Activated naive CD8-positive, alpha-beta T cell treated with anti-CD3 and anti-CD28 coated beads for 36 hours (primary cell): ENCODE measurements at places on chromosomes 3 and 15. TPM values are rescaled to one million over a fixed set of nuclear protein-coding genes. Genes with fewer than 3 reads are reported as not detected.

DNA sequence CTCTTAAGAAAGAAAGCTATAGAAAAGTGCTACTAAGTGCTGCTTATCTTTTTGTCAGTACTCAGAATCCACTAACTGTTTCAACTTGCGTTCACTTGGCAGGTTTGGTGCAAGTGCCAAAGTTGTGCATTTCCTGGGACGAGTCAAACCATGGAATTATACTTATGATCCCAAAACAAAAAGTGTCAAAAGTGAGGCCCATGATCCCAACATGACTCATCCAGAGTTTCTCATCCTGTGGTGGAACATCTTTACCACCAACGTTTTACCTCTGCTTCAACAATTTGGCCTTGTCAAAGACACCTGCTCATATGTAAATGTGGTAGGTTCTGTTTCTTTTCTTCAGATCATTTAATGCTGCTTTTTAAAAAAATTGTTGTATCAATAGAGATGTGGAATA is 32.6 kb downstream of the GYG1 start:
- no peak for DNase-seq

DNA sequence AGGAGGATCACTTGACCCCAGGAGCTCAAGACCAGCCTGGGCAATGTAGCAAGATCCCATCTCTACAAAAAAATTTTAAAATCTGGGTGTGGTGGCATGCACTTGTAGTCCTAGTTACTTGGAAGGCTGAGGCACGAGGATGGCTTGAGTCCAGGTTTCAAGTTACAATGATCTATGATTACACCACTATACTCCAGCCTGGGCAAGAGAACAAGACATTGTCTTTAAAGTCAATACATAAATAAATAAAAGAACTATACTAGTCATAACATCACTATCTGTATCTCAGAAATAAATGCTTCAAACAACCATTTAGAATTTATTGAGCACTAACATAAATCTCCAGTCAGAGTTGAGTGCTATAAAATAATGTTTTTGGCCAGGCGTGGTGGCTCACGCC is 8.5 kb upstream of the PHLDB2 start:
- no peak for DNase-seq

DNA sequence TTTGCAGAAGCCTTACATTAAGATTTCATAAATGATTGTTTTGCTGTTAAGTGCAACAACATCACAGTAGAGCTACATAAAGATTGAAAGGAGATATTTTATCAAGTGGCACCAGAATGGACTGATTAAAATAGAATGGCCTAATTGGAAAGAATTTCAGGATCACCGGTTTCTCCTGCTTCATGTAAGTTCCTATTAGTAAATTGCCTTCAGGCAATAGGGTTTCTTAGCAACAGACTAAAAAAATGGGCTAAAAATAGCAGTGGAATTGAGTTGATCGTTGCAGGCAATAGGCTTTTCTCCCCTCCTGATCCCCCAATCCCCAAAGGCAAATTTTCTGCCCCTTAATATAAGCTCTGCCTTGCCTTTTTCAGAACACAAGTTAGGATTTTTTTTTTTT is 917 bp downstream of the LNP1 start:
- no peak for DNase-seq

DNA sequence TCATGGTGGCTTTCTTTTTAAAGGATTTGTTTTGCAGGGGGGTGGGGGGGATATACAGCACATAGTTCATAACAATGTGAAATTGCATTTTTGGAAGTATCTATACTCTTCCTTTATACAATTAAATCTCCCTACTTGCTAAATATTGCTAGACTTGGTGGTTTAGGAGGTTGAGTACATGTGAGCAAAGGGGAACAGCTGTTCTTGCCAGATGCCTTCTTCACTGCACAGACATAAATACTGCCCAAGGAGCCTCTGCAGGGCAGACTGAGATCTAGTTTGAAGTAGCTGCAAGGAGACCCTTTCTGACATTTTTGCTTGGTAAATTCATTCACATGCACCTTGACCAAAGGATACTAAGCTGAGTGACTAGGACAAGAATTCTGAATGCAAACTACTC is 228.6 kb upstream of the IL12A start:
- no peak for DNase-seq

DNA sequence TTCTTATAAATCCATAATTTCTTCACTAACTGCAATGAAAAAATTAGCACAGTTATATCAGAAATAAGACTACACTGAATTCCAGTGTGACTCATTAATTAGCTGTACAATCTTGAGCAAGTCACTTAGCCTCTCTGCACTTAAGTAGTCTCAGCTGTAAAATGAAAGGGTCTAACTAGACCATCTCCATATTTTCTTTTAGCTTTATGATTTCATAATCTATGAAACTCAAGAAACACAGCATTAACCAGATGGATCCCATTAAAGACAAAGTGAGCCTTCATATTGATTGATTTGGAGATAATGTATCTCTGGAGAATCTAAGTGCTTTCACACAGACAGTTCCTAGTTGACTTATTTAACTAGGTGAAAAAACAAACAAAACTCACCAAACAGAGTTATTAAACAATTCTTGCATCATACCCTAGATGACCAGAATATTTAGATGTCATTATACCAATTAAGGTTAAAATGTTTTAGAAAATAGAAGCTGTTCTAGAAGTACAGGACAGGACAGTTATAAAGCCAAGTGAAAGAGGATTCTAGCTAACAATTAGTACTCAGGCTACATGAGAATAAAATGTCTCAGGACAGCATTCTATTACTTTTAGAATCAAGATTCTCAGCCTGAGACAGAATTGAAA is 11.2 kb downstream of the CSNK1G1 start:
- no peak for DNase-seq

DNA sequence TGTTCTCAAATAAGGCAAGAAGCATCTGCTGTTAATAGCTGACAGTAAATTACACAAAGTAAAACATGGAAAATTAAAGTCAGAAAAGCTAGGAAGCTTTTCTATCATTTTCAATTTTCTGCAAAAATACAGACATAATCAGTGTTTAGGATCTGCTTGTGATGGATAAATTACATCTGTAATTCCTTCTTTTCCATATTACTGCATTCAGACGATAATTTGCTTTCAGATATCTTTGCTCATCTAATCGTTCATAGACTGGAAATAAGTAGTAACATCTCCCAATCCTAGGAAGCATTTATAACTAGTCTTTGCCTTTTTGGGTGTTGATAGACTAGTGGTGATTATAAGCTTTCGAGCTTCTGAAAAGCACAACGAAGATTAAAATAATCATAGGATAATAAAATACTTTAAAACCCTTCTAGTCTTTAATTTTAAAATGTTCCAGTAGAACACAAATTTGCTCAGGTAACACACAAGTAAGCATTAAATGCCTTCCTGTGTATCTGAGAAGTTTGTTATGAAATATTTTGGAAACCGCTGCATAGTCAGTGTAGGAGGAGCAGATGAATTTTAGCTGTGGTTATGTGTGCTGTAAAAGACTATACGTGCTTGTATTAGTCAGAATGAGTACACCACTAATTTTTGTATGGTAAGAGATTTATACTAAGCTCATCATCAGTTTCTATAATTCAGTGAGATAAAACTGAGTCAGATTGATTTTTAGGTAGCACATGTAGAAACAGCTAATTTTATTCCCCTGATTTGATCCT is 41.0 kb downstream of the MBNL1 start:
- DNase-seq: no peak

Gene LRTM1
- total RNA-seq: not detected
